ENCODE measurements at places on chromosomes 3 and 15.

DNA sequence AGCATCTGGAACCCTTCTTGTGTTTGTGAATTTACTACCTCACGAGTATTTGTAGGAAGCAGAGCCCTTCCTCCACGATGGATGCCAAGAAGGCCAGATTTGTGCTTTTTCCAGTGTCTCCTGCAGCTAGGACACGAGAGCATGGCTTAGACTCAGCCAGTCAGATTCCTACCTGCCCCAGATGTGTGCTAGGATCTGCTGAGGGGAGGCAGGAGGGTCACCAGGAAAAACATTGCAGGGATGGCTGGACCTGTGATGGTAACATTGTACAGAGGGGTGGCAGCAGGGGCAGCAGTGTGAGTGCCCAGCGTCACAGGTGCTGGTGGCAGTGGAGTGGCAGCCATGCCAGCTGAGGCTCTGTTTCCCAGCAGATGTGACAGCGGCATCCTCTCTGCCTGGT is 285.3 kb downstream of the FAM43A start:
- no peak for DNase-seq

DNA sequence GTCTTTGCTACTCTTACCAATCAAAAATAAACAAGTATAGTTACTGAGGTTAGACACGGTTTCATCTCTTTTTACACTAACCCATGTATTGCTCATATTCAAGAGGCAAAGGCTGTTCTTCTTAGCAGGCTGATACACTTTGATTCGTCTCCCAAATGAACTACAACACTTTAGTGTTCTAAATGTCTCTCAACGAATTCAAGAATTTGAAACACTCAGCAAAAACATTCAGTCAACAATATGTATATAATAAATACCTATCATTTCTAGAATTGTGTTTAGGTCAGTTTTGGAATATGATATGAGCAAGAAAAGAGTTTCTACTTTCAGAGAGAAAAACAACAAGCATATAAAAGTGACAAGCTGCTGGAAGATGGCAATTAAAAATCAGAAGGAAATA is 669.6 kb upstream of the DPPA4 start:
- no peak for DNase-seq

GRCh38 chr3:136255672-136256406 is 5.7 kb downstream of the PCCB start:
- DNase-seq: no peak

DNA sequence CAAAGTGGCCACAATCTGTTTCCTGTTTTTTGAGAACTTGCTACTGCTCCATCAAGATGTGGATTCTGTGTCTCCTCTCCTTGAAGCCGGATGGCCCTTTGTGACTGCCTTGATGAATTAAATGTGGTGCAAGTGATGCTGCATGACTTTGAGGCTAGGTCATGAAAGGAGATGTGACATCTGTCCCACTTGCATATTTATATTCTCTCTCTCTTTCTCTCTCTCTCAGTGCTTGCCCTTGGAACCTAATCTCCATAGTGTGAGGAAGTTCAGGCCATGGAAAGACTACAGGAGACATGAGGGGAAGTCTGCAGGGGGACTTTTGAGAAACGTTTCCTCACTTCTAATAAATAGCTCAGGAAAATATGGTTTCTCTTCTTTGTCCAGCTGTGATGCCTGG is 50.0 kb upstream of the ADPGK start:
- no peak for DNase-seq
